GM12864 (cell line): ENCODE measurements at places on chromosomes 2 and 18.

GRCh38 chr2:15660491-15661294 lies 69.0 kb downstream of the DDX1 start:
- DNase-seq: no peak

DNA sequence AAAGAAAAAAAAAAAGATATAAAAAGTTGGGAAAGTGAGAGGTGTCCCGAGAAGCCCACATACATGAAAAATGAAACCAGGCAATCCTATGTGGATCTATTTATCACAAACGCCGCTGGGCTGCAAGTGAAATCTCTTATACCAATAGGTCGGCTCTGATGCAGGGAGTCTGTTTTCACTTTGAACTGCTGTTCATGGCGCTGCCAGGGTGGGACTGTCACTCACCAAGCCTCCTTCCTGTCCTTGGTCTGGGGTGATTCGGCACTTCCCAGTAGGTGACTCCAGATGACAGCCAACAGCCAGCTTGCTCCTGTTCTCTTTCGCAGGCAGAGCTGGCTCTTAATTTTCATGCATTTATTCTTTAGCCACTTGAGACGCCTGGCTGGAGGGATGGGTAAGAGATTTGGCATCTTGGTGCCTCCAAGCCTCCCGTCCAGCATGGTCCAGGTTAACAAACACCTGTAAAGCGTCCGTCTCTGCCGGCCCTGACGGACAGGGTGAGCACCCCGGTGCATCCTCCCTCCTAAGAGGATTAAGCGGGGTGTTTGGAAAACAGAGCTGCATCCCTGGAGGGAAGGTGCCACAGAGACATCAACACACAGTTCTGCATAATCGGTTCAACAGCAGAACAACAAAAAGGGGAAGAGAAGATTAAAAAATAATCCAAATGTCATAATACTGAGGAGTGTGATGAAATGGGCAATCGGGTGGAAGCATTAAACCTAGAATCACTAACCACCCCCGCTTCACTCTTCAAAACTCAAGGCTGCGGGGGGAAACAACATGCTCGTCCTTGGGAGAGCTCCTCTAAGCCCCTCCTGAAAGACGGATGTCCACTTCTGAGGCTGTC lies 58.7 kb downstream of the STEAP3 start:
- DNase-seq: no peak

DNA sequence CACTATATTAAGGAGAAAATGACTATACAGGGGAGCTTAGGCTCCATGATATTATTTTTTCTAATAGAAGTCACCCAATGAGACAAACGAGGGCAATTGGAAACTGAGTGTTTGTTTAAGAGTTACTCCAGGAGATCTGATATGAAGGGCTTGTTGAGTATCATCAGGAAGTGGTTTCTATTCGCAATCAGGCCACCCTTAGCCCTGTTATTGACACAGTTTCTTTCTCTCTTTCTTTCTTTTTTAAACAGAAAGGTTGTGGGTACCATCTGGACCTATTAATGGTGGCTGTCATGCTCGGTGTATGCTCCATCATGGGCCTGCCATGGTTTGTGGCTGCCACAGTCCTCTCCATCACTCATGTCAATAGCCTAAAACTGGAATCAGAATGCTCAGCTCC lies 117.3 kb downstream of the DPP4 start:
- no peak for DNase-seq

DNA sequence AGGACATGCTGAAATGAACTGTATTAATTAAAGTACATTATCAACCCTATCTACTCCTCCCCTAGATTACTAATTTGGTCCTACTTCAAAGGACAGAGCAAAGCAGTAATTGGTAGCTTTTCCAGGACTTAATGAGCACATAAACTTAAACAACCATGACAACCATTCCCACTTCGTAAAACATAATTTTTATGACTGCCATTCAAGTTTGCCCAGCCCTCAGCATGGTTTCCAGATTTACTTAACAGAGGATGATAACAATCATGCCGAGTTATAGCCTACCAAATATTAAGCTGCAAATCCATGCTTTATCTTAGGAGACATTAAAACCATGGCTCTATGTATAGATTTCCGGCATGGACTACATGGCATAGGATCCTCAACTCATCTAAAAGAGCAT lies 401.1 kb upstream of the CHAC2 start:
- no peak for DNase-seq

GRCh38 chr2:162327134-162327769 lies 8.8 kb upstream of the IFIH1 start:
- no peak for DNase-seq

DNA sequence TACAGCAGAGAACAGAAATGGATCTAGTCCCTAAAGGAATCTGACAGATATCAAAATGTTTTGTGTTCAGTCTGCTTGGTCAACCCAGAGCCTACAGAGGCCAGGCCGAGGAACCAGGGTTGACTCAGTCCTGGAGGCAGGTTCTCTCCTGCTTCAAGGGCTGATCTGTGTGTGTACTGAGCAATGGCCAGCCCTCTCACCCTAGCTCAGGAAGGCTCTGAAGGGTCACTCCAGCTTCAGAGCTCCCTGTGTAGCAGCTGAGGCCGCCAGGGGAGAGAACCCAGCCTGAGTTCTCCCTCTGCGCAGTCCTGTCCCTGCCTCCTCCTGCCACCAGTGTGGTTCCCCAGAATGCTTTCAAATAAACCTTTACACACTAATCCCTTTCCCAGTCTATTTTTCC lies 41.1 kb downstream of the NEURL3 start:
- no peak for DNase-seq

- no peak for DNase-seq
Observed at GRCh38 chr2:84768840-84769239, 112.0 kb downstream of the TRABD2A start.

- DNase-seq: no peak
Observed at GRCh38 chr18:37511721-37512298, 53.8 kb downstream of the CELF4 start.

DNA sequence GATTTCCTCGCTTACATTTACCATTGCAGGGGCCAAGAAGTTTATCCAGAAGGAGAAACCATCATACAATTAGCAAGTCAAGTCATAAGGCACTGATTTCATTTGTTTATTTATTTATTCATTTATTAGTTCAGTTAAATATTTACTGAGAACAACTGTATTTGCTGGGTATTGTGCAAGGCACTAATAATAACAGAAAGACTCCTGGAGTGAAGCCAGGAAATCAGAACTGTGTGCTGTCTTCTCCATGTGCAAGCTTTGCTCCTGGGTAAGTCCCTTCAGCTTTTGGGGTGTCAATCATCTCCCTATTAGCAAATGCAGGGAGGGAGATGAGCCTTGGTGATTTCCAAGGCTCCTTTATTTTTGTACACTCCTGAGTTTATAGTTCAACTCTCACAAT lies 341.6 kb upstream of the MEIS1 start:
- DNase-seq: no peak

DNA sequence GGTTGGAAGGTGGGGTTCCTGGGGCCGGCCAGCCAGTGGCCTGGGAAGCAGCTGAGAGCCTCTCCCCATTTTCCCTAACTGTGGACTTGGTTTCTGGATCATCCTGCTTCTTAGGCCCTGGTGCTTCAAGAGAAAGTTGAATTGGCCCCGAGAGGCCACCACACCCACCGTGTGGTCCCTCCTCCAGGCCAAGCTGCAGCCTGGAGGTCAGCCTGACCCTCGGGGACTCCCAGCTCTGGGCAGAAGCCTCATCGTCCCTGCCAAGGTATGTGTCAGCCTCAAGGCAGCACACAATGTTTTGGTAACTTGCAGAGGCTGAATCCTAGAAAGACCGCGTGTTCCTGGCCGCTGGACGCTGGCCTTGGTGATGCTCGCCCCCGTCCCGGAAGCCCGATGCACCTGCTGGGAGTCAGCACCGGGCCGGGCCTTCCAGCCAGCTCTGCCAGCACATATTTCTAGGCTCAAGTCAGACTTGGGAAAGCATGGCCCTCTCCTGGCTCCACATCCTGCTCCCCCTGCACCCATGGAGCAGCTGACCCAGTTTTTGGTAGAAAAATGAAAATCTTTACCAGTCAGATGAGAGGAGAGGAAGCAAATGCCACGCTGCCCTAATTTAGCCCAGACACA lies 72.6 kb downstream of the ACTR2 start:
- DNase-seq: no peak
